Left ventricle myocardium inferior (tissue), 1 donor: ENCODE measurements at places on chromosomes 11 and 22. TPM values are rescaled to one million over a fixed set of nuclear protein-coding genes. Genes with fewer than 3 reads are reported as not detected.

Gene GVQW3
- total RNA-seq: 1.8 TPM

Gene MISFA
- 10.7 TPM for total RNA-seq

- no peak overlapping the region for H3K27ac ChIP-seq
- no peaks in the 10 kb centered on the region for H3K27me3 ChIP-seq
- peaks cover 10% of the 10 kb centered on the region for H3K36me3 ChIP-seq
- peaks cover 23% of the 10 kb centered on the region for H3K4me1 ChIP-seq
These were observed 406.7 kb downstream of the TBC1D22A start for GRCh38 chr22:47168900-47169800.

DNA sequence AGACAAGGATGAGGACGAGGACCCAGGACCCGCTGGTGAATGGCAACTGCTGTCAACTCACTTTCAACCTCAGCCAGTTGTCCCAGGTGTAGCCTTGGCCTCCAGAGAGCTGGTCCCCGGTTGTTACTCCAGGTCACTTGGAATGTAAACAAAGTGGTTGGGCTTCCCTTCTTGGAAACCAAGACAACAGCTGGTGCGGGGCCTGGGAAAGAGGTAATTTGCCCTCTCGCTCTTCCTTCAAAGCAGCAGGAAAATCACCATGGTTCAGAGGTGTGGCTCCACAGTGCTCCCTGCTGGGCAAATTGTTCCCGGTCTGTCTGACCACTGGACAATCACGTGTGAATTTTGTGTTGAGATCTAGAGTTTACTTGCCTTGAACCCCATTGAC is 15.0 kb downstream of the SLC1A2 start:
- DNase-seq: no peak
- H3K27ac ChIP-seq: no peak overlapping the region
- H3K4me1 ChIP-seq: no peaks in the 10 kb centered on the region
- H3K36me3 ChIP-seq: no peaks in the 10 kb centered on the region
- peaks cover 30% of the 10 kb centered on the region for H3K27me3 ChIP-seq

GRCh38 chr22:41888627-41889200 is 26.2 kb downstream of the SHISA8 start:
- no peaks in the 10 kb centered on the region for H3K27me3 ChIP-seq
- DNase-seq: no peak
- H3K36me3 ChIP-seq: peaks cover 95% of the 10 kb centered on the region
- H3K4me1 ChIP-seq: peaks cover 53% of the 10 kb centered on the region
- no peak overlapping the region for H3K4me3 ChIP-seq

DNA sequence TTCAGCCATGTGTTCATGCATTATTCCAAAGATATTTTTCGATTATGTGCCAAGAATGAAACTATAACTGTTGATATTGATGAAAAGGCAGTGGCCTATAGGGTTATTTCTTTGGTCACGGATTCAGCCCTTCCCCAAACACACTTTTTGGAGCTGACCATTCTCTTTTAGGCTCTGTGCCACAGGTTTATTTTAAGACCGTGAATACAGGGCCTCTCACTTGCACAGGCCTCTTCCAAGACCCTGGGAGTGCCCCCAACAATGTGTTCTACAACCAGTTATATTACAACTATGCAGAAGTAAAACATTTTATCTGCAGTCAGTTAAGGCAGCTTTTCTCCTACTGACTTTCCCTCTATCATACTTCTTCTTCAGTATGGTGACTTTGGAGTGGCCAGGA is 104.6 kb downstream of the ALX4 start:
- H3K27ac ChIP-seq: no peak overlapping the region
- H3K4me1 ChIP-seq: peaks cover 29% of the 10 kb centered on the region
- peaks cover 22% of the 10 kb centered on the region for H3K36me3 ChIP-seq
- no peak overlapping the region for H3K4me3 ChIP-seq
- no peak for DNase-seq

GRCh38 chr11:93396316-93396715 is 65.8 kb downstream of the DEUP1 start:
- H3K36me3 ChIP-seq: no peaks in the 10 kb centered on the region
- no peak for DNase-seq
- no peak overlapping the region for H3K27ac ChIP-seq

- DNase-seq: no peak
- no peak overlapping the region for H3K27ac ChIP-seq
- H3K4me3 ChIP-seq: no peak overlapping the region
- H3K36me3 ChIP-seq: no peaks in the 10 kb centered on the region
- no peaks in the 10 kb centered on the region for H3K4me1 ChIP-seq
- H3K27me3 ChIP-seq: no peaks in the 10 kb centered on the region
These were observed 407.3 kb downstream of the TMEM135 start for GRCh38 chr11:87444993-87445392.

- no peaks in the 10 kb centered on the region for H3K27me3 ChIP-seq
- H3K36me3 ChIP-seq: peaks cover 59% of the 10 kb centered on the region
- H3K27ac ChIP-seq: no peak overlapping the region
- H3K4me1 ChIP-seq: peaks cover 5% of the 10 kb centered on the region
- DNase-seq: no peak
These were observed 28.0 kb upstream of the TP53AIP1 start for GRCh38 chr11:128970598-128971190.
